Cortex of kidney (tissue), 1 donor: ENCODE measurements at places on chromosomes 7 and 10.

DNA sequence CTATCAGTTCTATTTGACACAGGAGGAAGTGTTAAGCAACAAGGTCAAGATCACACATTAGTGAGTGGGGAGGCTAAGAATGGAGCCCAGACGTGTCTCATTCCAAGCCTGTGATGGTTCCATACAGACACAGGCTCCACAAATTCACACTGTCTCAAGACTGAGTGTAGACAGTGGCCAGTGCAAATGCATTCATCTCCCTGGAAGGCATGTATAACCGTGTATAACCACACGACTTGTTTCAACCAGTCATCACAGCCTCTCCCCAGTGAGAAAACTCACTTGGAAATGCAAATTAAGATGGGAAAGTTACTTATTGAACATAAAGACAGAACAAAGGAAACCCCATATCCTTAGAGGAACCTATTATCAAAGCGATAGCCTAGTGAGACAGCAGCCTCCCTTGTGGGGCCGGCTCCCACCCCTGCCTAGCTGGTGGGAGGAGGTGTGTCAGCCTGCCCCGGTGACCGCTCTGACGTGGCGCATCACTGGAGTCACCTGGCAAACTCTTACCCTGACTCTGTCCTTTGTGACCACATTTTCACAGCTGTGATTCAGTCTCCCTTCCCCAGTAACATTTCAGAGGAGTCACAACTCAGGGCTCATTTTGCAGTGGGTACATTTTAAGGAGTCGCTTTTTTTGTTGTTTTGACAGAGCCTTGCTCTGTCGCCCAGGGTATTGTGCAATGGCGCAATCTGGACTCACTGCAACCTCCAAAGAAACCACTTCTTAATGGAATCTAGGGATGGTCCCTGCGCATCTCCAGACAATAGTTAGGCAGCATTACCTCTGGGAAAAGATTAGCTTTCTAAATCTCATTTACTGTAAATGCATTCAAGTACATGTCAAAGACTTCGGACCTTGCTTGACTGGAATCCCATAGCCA lies 126.6 kb upstream of the PARD3 start:
- no peak for DNase-seq

GRCh38 chr10:32371101-32371500 lies 24.1 kb upstream of the EPC1 start:
- no peak for DNase-seq

DNA sequence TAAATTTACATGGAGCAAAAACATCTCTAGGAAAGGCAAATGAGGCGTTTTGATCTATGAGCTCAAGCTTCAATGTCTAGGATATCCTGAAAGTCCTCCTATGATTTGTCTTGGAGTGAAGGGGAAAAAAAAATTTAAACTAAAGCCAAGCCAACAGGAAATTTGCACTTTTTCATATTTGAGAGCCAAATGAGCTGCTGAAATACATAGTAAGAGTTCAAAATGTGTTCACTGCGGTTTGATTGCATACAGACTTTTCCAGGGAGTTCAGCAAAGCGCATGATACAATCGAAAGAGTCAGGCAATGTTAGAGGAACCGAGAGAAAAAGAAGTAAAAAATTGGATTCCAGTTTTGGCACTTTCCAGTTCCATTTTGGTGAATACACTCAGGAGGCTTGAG lies 633.4 kb upstream of the MGMT start:
- DNase-seq, result no peak

DNA sequence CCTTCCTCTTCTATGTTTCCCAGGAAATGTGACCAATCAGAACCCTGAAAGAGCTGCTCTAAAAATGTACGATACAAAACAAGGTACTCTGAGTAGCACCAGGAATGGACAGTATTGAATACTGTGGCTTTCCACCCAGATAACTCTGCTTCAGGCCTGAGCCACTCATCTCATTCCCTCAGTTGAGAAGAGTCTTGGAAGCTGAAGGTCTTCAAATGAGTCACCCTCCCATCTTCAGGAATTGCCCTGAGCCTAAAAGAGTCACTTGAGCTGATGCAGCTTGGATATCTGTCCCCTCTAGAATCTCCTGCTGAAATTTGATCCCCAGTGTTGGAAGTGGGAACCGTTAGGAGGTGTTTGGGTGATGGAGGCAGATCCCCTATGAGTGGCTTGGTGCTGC lies 210.4 kb downstream of the DGKI start:
- DNase-seq, result no peak

DNA sequence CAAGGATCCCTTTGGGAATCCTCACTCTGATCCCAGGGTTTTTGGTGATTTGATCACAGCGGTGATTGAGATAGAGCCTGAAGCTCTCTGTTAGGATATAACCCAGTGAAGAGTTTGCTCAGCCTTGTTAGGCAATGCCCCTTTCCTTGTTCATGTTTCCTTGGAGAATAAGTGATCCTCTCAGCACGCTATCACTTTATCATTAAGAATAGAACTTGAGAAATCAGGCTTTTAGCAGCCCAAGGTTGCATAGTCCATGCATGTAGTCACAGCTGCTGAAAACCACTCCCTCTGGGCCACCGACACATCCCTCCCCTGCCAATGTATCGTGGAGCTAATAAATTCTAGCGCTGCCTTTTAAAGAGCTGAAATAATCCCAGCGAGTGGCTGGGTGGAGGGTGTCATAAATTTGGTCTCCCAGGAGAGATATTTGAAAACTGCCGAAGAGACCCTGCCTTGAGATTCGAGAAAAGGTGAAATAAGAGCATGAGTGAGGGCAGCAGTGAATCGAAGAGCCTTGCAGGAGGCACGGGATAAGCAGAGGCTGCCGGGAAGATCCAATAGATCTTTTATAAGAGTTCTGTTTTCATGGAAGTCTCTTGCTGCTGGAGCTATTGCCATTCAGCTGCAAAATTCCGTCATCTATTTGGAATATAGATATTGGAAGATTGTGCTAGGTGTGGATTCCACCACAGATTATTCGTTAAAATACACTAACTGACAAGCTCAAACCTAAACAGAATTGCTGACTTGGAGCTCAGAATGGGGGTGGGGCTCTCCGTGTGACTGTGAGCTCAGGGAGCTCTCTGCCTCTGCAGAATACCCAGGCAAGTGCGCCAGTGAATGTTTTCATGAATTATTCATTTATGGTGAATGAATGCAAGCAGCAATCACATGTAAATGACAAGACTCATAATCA lies 249.8 kb downstream of the TRIL start:
- DNase-seq, result no peak

- no peak for DNase-seq
Measured at GRCh38 chr10:68800211-68800610, 27.1 kb upstream of the STOX1 start.

- DNase-seq, result no peak
Measured at GRCh38 chr10:132878730-132879407, 63.5 kb downstream of the CFAP46 start.

DNA sequence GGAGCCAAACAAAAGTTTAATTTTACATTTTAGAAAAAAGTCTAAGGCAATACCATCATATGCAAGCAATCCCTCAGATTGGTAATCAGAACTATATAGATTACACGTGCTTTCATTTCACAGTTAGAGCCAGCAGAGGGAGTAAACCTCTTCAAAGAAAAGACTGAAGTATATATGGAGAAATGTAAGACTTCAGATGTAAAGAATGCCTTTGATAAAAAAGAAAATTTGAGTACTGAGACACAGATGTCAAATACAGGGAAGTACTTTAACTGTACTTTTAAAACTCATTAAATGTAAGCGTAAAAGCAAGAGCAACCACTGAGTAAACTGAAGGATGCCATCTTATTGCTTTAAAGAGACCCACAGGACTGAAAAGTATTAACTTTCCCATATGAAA lies 101.4 kb upstream of the FAM133B start:
- no peak for DNase-seq

- DNase-seq, result no peak
Measured at GRCh38 chr7:55070271-55070743, 51.5 kb downstream of the EGFR start.

DNA sequence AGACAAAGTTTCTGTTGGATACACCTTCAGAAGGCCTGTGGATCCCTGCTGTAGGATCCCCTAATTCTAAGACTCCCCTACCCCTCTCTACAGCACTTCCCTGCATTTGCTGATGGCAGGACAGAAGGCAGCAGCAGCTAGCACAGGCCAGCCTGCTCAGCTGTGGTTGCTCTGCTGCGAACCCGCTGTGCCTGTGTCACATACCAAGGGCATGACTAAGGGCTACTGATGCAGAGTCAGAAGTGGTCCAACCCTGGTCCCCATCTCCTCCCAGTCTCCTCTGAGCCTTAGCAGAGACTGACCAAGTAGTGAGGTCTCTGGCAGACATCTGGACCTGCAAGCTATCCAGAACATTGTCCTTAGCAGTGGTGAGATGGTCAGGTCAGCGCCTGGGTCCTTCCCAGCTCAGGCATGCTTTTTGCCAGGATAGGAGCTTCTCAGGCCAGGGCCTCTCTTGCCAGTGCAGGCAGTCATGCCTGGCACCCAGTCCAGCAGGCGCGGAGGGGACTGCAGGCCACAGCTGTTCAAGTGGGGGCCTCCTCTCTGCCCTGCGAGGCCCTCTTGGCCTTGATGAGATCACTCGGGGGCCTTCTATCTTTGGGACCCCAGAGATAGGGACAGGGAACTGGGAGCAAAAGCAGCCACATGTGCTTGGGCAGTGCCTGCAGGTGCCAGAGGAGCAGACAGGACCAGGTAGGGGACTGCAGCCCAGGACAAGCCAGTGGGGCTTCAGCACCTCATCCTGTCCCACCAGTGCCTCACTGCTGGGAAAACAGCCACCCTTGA lies 146.4 kb downstream of the ZNF248 start:
- DNase-seq, result no peak

- no peak for DNase-seq
Measured at GRCh38 chr7:17063045-17063383, 181.2 kb upstream of the AGR3 start.

DNA sequence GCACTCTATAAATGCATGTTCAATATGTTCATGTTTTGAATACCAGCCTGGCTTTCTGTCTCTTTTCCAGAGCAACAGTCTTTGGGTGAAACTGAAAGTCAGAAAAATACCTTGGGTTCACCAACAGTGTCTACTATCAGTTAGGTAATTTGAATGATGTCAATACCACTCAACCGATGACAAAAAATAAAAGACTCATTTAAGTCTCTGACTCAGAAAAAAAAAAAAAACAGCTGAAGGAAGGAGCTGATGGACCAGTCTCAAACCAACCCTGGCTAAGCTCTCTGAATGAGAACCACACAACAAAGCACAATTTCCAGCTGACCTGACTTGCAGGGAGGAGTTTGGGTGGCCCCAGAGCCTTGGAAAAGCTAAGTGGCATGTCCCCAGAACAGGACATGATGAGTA lies 42.5 kb downstream of the ABLIM1 start:
- DNase-seq, result no peak

DNA sequence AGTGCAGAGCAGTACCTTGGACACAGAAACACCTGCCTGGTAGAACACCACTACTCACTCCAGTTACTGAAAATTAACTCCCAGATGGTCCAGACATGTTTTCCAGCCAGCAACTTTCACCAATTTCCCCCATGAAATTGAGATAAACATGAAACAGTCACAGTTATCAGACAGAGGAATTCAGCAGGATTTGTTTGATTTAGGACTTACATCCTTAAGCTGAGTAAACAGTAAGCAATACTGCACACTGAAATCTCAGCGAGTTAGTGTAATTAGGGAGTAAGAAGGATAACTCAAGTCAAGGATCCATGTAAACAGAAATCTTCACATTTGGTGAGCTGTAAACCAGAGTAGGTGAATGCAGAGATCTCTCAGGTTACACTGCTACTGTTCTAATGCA lies 353.5 kb downstream of the ELMO1 start:
- DNase-seq, result no peak

DNA sequence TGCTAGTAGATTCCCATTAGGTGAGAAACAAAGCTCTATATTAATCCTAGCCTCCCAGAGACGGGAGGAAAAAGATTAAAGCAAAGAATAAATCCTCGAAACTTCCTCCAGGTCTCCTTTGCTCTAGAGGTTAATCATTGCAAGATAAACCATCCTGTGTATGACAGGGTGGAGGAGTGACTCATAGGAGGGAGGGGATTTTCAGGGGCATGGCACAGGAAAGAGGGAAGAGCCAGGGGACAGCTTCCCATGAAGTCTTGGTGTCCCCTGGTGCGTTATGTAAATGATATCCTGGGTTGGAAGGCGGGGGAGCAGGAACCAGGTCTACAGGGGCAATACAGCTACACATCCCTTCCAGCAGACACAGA lies 780 bp downstream of the CYP3A5 start:
- no peak for DNase-seq

GRCh38 chr10:8670461-8670860 lies 616.0 kb downstream of the GATA3 start:
- no peak for DNase-seq

GRCh38 chr10:21494191-21495001 lies 31.1 kb downstream of the SKIDA1 start:
- DNase-seq, result no peak

- no peak for DNase-seq
Measured at GRCh38 chr10:74055383-74056049, 57.6 kb downstream of the VCL start.

DNA sequence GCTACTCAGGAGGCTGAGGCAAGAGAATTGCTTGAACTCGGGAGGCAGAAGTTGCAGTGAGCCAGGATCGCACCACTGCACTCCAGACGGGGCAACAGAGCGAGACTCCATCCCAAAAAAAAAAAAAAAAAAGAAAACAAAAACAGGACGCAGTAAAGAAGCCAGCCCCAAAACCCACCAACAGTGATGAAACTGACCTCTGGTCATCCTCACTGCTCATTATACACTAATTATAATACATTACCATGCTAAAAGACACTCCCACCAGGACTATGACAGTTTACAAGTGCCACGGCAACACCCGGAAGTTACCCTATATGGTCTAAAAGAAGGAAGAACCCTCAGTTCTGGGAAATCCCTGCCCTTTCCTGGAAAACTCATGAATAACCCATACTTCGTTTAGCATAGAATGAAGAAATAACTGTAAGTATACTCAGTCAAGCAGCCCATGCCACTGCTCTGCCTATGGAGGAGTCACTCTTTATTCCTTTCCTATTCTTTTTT lies 40.0 kb upstream of the EIF4H start:
- DNase-seq, result no peak

- DNase-seq, result no peak
Measured at GRCh38 chr10:59585046-59585700, 124.5 kb downstream of the SLC16A9 start.

DNA sequence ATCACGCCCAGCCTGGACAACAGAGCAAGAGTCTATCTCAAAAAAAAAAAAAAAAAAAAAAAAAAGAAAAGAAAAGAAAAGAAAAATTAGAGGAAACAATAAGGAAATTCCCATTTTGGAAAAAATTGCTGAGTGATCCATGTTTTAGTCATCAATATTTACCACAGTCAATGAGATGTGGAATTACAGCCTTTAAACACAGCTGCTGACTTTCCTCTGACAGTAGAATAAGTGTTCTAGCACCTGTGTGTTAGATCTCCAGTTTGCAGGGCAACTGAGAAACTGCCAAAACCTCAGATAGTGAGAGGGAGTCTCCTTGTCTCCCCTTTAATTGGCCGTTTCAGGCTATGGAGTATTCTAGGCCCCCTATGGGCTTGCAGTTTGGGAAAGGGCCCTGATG lies 520.1 kb downstream of the KCNMA1 start:
- DNase-seq, result no peak

DNA sequence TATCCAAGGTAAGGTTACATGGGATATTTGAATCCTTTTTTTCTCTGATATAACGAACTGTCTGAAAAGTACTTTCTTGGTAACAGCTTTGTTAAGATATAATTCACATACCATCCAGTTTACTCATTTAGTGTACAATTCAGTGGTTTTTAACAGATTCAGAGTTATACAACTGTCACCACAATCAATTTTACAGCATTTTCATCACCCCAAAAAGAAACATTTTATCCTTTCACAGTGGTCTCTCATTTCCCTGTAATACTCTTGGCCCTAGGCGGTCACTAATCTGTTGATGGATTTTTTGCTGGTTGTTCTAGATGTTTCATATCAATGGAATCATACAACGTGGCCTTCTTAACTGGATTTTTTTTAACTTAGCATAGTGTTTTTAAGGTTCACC lies 91.6 kb downstream of the GLCCI1 start:
- DNase-seq, result no peak
